ENCODE measurements at places on chromosomes 16 and 17.

DNA sequence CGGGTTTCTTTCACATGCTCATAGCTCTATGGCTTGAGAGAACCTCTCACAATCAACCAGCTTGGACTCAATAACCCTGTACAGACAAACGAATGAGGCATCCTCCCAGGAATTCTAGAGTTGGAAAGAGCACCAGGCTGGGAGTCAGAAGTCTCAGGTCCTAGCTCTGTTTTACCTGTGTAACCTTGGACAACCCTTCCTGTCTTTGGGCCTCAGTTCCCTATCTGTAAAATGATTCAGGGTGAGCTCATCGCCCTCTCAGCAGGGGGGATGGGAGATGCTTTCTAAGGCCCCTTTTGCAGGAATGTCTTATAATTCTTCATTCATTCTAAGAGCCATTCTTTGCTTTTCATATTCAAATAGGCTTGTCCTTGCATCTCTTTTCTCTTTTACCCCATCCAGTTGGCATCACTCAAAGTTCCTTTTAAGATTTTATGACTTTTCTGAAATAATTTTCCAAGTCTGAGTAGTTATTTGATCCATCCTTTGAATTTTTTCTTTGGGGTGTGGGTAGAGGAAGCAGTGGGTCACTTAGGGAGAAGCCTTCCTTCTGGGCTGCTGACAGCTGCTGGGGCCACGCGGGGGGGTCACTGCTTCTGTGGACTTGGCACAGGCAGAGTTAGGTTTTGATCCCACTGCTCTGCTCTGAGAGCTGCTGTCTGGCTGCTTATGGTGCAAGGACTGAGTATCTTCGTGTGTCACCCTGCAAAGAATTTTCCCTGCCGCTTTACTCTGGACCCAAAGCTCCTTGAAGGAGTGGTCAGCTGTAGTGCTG is 102.7 kb downstream of the UTP18 start:
- no peak for DNase-seq

DNA sequence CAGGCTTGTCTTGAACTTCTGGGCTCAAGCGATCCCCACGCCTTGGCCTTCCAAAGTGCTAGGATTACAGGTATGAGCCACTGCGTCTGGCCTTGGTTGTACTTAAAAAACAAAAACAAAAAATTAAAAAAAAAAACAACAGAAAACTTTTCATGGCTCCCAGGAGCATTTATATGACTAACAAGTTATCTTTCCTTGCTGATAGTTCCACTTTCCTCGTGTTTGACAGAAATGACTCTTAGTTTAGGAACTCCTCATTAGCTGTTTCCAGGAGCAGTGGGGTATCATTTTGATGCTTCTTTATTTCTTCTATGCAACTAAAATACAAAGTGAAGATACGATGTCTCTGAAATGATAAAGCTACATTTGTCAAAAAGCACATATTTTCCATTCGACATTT is 165.4 kb downstream of the PRKCA start:
- DNase-seq, result no peak

DNA sequence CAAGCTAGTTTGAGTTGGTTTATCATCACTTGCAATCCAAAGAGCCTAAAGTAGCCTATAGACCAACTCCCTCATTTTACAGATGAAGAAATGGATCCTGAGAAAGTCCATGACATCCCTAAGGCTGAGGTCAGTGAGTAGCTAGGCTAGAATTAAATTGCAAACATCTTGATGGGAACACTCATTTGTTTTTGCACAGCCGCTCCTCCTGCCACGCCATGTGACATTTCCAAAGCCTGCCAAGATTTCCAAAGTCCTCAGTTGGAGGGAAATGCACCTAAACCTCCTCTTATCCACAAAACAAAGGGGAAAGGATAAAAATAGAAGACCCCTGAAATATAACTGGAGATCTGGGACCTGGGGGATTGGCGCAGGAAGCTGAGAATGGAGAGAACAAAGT is 15.0 kb downstream of the TMEM92 start:
- DNase-seq, result no peak

- no peak for DNase-seq
These were observed 16.3 kb upstream of the AMZ2 start for GRCh38 chr17:68231541-68231940.

GRCh38 chr17:79747508-79748294 is 17.0 kb downstream of the ENPP7 start:
- DNase-seq, result no peak

- DNase-seq, result no peak
These were observed 699 bp upstream of the PVALEF start for GRCh38 chr17:81164371-81165245.
